ENCODE measurements at places on chromosomes 3 and 15. TPM values are rescaled to one million over a fixed set of nuclear protein-coding genes. Genes with fewer than 3 reads are reported as not detected.

- no peaks in the 10 kb centered on the region for H3K4me1 ChIP-seq
- no peaks in the 10 kb centered on the region for H3K36me3 ChIP-seq
- H3K27ac ChIP-seq = no peak overlapping the region
- H3K27me3 ChIP-seq = peaks cover 21% of the 10 kb centered on the region
Observed at GRCh38 chr15:62912282-62912681, 130.3 kb upstream of the TPM1 start.

Gene KATNBL1
- total RNA-seq = 39.2 TPM

GRCh38 chr3:14369675-14370669, 32.4 kb upstream of the SLC6A6 start:
- H3K36me3 ChIP-seq = no peaks in the 10 kb centered on the region
- no peak overlapping the region for H3K27ac ChIP-seq
- no peak for DNase-seq
- H3K4me1 ChIP-seq = no peaks in the 10 kb centered on the region
- no peak overlapping the region for H3K4me3 ChIP-seq
- no peaks in the 10 kb centered on the region for H3K27me3 ChIP-seq

Gene KBTBD12
- total RNA-seq = not detected

Gene PPM1L
- total RNA-seq = 7.8 TPM

Gene GCSAM
- 17.8 TPM for total RNA-seq

DNA sequence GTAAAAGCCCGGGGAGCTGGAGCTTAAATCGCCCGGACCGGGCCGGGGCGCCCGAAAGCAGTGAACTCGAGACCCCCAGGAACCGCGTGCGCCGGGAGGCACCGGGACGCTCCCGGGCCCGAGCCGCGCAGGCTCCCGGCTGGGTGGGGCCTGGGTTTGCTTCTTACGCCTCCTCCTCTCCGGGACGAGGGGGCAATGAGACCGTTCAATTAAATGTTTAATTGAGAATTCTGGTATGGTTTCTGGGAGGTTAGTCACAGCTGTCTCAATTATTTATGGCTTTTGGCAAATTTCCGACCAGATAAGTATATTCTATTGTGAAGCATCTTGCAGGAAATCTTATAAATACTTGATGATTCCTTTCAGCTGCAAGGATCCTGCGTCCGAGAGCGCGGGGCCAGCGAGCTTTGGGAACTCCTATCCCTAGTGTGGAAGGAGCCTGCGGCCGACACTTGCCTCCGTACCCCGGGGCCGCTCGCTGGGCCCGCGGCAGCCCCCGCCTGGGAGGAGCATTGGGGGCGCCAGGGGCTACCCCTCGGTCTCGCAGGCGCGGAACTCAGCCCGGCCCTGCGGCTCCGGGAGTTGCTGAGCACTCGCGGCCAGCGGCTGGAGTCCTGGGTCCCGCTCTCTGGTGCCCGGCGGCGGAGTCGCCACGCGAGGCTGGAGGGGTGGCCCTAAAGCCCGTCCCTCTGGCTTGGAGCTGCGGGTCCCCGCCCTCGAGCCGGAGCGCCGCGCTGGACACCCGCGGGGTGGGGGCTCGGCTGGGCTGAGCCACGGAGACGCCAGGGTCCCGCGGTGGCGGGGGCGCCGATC, 10.3 kb downstream of the ISL2 start:
- no peak for DNase-seq
- no peak overlapping the region for H3K27ac ChIP-seq
- peaks cover 56% of the 10 kb centered on the region for H3K27me3 ChIP-seq
- peak overlapping the region; percentile 84 for H3K4me3 ChIP-seq
- peaks cover 24% of the 10 kb centered on the region for H3K4me1 ChIP-seq

- no peaks in the 10 kb centered on the region for H3K27me3 ChIP-seq
- no peak for DNase-seq
- H3K4me1 ChIP-seq = peaks cover 15% of the 10 kb centered on the region
- H3K27ac ChIP-seq = peak overlapping the region; percentile 2
- peaks cover 2% of the 10 kb centered on the region for H3K36me3 ChIP-seq
Observed at GRCh38 chr15:72078887-72079286, 39.1 kb downstream of the MYO9A start.

Gene CA12
- total RNA-seq = 2.4 TPM

DNA sequence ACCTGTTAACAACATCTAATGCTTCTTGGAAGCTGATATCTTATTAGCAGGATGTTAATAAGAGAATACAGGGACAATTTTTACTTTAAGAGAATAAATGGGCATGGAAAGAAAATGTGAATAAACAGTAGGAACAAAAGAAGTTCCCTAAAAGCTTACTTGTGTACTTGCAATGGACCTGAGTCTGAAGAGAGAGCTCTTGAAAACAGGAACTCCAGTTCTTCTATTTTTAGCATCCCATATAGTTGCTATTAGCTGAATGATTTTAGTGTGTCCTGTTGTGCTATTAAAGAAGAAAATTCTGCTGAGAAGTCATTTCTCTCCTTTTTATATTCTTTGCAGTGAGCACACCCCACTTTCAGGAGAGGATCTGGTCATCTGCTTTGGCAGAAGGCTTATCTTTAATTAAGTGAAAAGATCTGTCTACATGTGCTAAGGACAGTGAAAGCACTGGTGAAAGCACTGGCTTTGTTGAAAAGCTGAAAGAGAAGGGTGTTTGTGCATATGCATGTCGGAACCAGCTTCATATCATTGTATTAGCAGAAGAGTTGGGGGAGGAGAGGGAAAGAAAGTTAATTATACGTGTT, 1.4 kb upstream of the ST3GAL6 start:
- H3K4me1 ChIP-seq = peaks cover 5% of the 10 kb centered on the region
- no peak overlapping the region for H3K27ac ChIP-seq
- DNase-seq = no peak
- no peaks in the 10 kb centered on the region for H3K36me3 ChIP-seq
- H3K27me3 ChIP-seq = peaks cover 18% of the 10 kb centered on the region
- no peak overlapping the region for H3K4me3 ChIP-seq

- H3K4me3 ChIP-seq = no peak overlapping the region
- H3K27me3 ChIP-seq = peaks cover 6% of the 10 kb centered on the region
- H3K27ac ChIP-seq = no peak overlapping the region
- DNase-seq = no peak
Observed at GRCh38 chr3:58628823-58629562, 37.6 kb downstream of the FAM3D start.

DNA sequence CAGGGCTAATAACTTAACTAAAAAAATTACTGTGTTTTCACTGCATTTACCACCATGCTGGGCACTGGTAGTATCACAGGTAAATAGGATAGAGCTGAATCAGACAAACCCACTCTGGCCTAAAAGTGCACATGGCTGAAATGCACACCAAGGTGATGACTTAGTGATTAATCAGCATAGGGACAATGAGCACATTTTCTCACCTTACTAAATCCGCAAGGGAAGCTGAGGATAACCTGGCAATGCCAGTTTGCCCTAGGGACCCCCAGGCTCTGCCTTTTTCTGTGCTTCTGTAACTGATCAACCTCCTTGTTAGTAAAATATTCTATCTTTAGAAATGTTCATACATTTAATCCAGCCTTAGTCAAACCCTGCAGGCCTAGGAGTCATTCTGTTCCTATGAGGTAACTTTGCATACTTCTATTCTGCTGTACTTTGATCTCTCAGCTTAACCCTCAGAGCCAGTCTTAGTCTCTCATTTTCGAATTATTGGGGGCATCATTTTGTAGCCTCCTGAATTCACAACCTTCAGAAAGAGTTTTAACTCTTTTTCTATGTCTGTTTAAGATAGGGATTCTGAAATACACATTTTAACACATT, 562.9 kb upstream of the KCNMB2 start:
- no peak overlapping the region for H3K4me3 ChIP-seq
- no peak for DNase-seq
- no peak overlapping the region for H3K27ac ChIP-seq
- no peaks in the 10 kb centered on the region for H3K36me3 ChIP-seq
- peaks cover 6% of the 10 kb centered on the region for H3K4me1 ChIP-seq
- H3K27me3 ChIP-seq = no peaks in the 10 kb centered on the region

DNA sequence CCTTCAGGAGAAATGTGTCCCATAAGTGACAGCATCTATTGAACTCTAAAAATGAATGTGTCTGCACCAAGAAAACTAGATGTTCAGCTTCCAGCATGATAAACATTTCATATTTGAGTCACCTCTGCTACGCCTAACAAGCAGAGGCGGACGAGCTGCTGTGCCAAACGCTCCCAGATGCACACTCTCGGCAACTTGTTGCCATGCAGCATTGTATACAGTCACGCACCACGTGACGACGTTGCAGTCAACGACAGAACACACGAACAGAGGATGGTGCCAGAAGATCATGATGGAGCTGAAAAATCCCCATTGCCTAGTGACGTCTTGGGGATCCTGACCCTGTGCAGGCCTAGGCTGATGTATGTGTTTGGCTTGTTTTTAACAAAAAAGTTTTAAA, 137.5 kb downstream of the XXYLT1 start:
- H3K36me3 ChIP-seq = no peaks in the 10 kb centered on the region
- peak overlapping the region; percentile 48 for H3K27ac ChIP-seq
- no peaks in the 10 kb centered on the region for H3K27me3 ChIP-seq
- DNase-seq = peak; percentile 73
- H3K4me1 ChIP-seq = peaks cover 43% of the 10 kb centered on the region

GRCh38 chr15:92224843-92225242, 168.8 kb upstream of the ST8SIA2 start:
- no peaks in the 10 kb centered on the region for H3K36me3 ChIP-seq
- no peak overlapping the region for H3K4me3 ChIP-seq
- no peak overlapping the region for H3K27ac ChIP-seq
- no peak for DNase-seq

GRCh38 chr15:28085489-28086174, 13.5 kb downstream of the OCA2 start:
- H3K27me3 ChIP-seq = peaks cover 38% of the 10 kb centered on the region
- H3K27ac ChIP-seq = no peak overlapping the region
- peaks cover 8% of the 10 kb centered on the region for H3K36me3 ChIP-seq
- peaks cover 9% of the 10 kb centered on the region for H3K4me1 ChIP-seq

DNA sequence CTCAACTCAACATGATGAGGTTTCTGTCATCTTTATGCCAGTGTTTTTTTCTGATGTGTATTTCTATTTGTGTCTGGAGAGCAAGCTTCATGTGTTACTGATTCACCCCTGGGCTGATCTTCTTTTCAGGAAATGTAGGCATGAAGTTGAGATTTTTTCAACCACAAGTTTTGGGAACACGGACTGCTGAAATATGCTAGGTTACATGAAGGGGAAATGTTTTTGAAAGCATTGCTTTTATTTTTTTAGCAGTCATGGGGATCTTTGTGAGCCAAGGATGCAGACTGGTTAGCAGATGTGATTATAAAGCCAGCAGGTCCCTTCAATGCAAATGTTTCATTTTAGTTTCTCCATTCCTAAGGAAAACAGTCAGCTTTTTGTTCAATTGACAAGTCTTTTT, 219.3 kb upstream of the COL8A1 start:
- H3K4me1 ChIP-seq = no peaks in the 10 kb centered on the region
- no peaks in the 10 kb centered on the region for H3K36me3 ChIP-seq
- H3K4me3 ChIP-seq = no peak overlapping the region
- H3K27ac ChIP-seq = no peak overlapping the region
- H3K27me3 ChIP-seq = no peaks in the 10 kb centered on the region

DNA sequence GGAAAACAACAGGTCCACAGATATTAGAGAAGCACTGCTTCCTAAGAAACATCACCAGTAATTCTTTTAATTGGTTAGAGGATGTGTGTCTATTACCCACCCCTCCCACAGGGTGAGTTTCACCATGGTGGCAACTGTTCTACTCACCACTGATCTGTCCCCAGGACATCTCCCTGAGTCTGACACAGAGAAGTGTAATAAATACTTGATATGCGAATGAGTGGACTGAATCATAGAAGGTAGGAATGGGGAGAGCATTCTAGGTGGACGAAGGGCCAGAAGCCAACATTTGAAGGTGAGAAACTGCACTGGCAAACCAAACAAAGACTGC, 452.7 kb upstream of the PROK2 start:
- no peak for DNase-seq
- H3K27ac ChIP-seq = no peak overlapping the region
- no peak overlapping the region for H3K4me3 ChIP-seq
- H3K36me3 ChIP-seq = no peaks in the 10 kb centered on the region

GRCh38 chr3:164468055-164468454, 610.2 kb downstream of the SI start:
- no peaks in the 10 kb centered on the region for H3K27me3 ChIP-seq
- no peak overlapping the region for H3K4me3 ChIP-seq
- H3K36me3 ChIP-seq = no peaks in the 10 kb centered on the region

- peak overlapping the region; percentile 63 for H3K4me3 ChIP-seq
- H3K27me3 ChIP-seq = no peaks in the 10 kb centered on the region
- peaks cover 61% of the 10 kb centered on the region for H3K4me1 ChIP-seq
Observed at GRCh38 chr15:79978655-79979514, 7.9 kb upstream of the BCL2A1 start.

- H3K4me3 ChIP-seq = peak overlapping the region; percentile 97
- peak overlapping the region; percentile 96 for H3K27ac ChIP-seq
- DNase-seq = peak; percentile 6
- peaks cover 33% of the 10 kb centered on the region for H3K4me1 ChIP-seq
Observed at GRCh38 chr15:76903251-76903681, 1.9 kb downstream of the SCAPER start.

- H3K36me3 ChIP-seq = peaks cover 38% of the 10 kb centered on the region
- no peaks in the 10 kb centered on the region for H3K4me1 ChIP-seq
- no peaks in the 10 kb centered on the region for H3K27me3 ChIP-seq
- no peak overlapping the region for H3K27ac ChIP-seq
Observed at GRCh38 chr3:33678073-33678472, 40.0 kb downstream of the CLASP2 start.

Gene SHC4
- 2.1 TPM for total RNA-seq

- no peaks in the 10 kb centered on the region for H3K36me3 ChIP-seq
- no peak overlapping the region for H3K4me3 ChIP-seq
- peak; percentile 31 for DNase-seq
- H3K27ac ChIP-seq = no peak overlapping the region
- peaks cover 7% of the 10 kb centered on the region for H3K27me3 ChIP-seq
- H3K4me1 ChIP-seq = no peaks in the 10 kb centered on the region
Observed at GRCh38 chr3:109023656-109024254, 70.1 kb upstream of the GUCA1C start.

DNA sequence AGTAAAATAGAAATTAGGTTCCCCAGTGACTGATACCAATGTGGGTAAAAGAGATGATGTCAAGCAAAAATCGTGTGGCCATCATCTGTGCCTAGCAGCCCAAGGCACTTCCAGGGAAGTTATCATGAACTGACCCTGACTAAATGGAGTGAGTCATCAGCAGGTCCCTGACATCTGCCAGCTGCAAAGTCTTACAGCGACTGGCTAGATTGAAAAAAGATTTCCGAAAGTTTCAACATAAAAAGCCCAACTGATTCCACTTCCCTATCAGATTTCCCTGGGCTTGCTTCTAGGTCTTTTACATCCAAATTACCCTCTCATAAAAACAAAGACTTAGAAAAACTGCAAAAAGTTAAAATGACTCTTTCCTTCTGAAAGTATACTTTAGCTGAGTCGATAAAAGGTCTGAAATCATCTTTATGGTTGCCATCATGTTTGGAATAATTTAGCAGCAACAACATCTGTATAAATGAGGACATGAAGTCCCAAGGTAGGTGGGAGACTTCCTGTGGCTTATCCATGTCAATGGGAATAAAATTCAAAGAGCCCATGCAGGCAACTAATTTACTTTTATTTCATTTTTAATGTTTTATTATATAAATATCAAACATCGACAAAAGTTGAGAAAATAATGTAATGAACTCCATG, 342.8 kb downstream of the ERC2 start:
- no peaks in the 10 kb centered on the region for H3K4me1 ChIP-seq
- peaks cover 18% of the 10 kb centered on the region for H3K27me3 ChIP-seq
- no peak overlapping the region for H3K4me3 ChIP-seq
- DNase-seq = no peak
- H3K27ac ChIP-seq = no peak overlapping the region

GRCh38 chr3:151918253-151919029, 45.0 kb downstream of the SUCNR1 start:
- DNase-seq = peak; percentile 4
- H3K4me3 ChIP-seq = no peak overlapping the region
- no peak overlapping the region for H3K27ac ChIP-seq
- peaks cover 6% of the 10 kb centered on the region for H3K4me1 ChIP-seq
- H3K27me3 ChIP-seq = no peaks in the 10 kb centered on the region

GRCh38 chr15:48861813-48862431, 16.0 kb upstream of the EID1 start:
- no peak overlapping the region for H3K4me3 ChIP-seq
- no peaks in the 10 kb centered on the region for H3K36me3 ChIP-seq
- H3K4me1 ChIP-seq = peaks cover 13% of the 10 kb centered on the region
- H3K27me3 ChIP-seq = peaks cover 17% of the 10 kb centered on the region

Measured in activated T-cell treated with anti-CD3 and anti-CD28 coated beads, Interleukin-2, amount 50 U/mL, for 72 hours (primary cell).